Regular cardiac myocyte (primary cell): ENCODE measurements at places on chromosomes 6 and 20. TPM values are rescaled to one million over a fixed set of nuclear protein-coding genes. Genes with fewer than 3 reads are reported as not detected.

Gene PRR18
- total RNA-seq, result not detected in 2 replicates

Gene ADGB
- total RNA-seq, result not detected in 2 replicates

Gene KCNQ2
- total RNA-seq, result 0.19 TPM in 1 of 2 replicates, not detected in the other

Gene OR2J3
- total RNA-seq, result not detected in 2 replicates

Gene ISM1
- not detected in 2 replicates for total RNA-seq

Gene RBPJL
- total RNA-seq, result not detected in 2 replicates

Gene MACROD2
- under 0.01 TPM in 2 replicates for total RNA-seq

Gene BPIFA3
- not detected in 2 replicates for total RNA-seq

Gene HINT3
- total RNA-seq, result 18.0 and 36.9 TPM in 2 replicates

Gene C20orf204
- 0.77 and 0.85 TPM in 2 replicates for total RNA-seq

Gene PI3
- not detected in 2 replicates for total RNA-seq

Gene AAR2
- total RNA-seq, result 20.0 and 22.4 TPM in 2 replicates

Gene CST2
- total RNA-seq, result 6.9 and 38.1 TPM in 2 replicates

Gene UBE2V1
- 24.9 and 30.4 TPM in 2 replicates for total RNA-seq

Gene SLC22A2
- total RNA-seq, result under 0.01 TPM in 1 of 2 replicates, not detected in the other

Gene TMEM217
- 1.2 and 2.5 TPM in 2 replicates for total RNA-seq

Gene LBP
- 0.56 TPM in 1 of 2 replicates, not detected in the other for total RNA-seq

Gene NT5E
- total RNA-seq, result 306 and 439 TPM in 2 replicates

Gene DEF6
- total RNA-seq, result 0.56 and 1.3 TPM in 2 replicates

Gene GRM1
- under 0.01 TPM in 2 replicates for total RNA-seq

Gene TRIM10
- under 0.01 TPM in 1 of 2 replicates, not detected in the other for total RNA-seq

Gene KCNK15
- 0.19 and 4.8 TPM in 2 replicates for total RNA-seq

Gene BFSP1
- total RNA-seq, result 1.9 and 2.8 TPM in 2 replicates

Gene TCEA2
- 10.0 and 33.0 TPM in 2 replicates for total RNA-seq

Gene SLC35D3
- under 0.01 TPM in 1 of 2 replicates, not detected in the other for total RNA-seq
